ENCODE measurements at places on chromosomes 7 and 10.

- no peak for DNase-seq
Measured at GRCh38 chr10:117553142-117553814, 10.7 kb downstream of the EMX2 start.

DNA sequence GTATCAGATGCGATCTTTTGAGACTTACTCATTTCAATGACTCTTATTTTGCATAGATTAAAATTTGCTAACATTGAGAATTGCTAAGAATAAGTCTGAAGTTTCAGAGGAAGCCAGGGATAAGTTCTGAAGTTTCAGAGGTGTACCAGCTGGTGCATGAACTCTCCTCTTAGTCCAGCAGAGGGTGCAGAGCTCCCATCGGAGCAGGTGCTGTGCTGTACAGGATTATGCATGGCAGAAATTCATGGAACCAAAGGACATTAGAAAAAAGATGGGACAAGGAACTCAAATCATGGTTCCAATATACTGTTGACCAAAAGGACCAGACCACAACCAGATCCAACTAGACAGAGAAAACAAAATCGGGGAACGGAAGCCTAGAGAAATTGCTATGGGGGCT is 41.9 kb downstream of the MGAM2 start:
- peak; percentile 30 for DNase-seq

DNA sequence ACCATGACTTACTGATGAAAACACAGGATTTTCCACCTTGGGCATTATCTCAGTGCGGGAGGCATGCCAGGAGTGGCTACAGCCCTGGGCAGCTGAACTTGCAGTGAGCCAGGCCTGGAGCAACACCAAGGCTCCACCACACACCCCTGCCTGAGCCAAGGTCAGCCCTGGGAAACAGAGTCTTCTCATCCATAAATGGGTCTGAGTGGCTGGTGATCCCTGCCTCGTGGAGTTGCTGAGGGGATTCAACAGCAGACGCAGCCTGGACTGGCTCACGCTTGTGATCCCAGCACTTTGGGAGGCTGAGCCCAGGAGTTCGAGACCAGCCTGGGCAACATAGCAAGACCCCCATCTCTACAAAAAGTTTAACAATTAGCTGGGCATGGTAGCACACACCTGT is 32.2 kb downstream of the SPOCK2 start:
- DNase-seq: no peak

- DNase-seq: no peak
Measured at GRCh38 chr7:91031757-91032156, 232.5 kb upstream of the FZD1 start.

- peak; percentile 42 for DNase-seq
Measured at GRCh38 chr10:30436191-30436611, 2.2 kb downstream of the MAP3K8 start.

DNA sequence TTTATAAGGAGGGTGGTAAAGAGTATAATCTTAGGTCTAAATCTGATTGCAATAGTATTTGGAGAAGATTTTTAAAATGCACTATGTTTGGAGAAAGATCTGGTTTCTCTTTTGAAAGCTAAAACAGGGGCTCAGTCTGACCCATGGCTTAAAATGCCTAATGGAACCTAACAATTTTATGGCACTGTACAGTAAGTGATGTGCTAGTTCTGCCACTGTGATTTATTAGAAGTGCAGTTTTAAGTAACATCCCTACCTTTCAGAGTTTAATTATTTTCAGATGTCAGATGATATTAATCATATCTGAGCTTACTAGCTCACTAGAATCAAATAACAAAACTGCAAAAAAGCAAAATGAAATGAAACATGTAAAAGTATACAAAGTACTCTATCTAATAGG is 514.7 kb upstream of the KCND2 start:
- no peak for DNase-seq

- no peak for DNase-seq
Measured at GRCh38 chr7:135971366-135971725, 5.8 kb downstream of the MTPN start.

GRCh38 chr7:131540491-131541162 is 15.8 kb downstream of the PODXL start:
- no peak for DNase-seq

Data from mucosa of descending colon (tissue), 3 donors.